ENCODE measurements at places on chromosomes 13 and 19. TPM values are rescaled to one million over a fixed set of nuclear protein-coding genes. Genes with fewer than 3 reads are reported as not detected.

DNA sequence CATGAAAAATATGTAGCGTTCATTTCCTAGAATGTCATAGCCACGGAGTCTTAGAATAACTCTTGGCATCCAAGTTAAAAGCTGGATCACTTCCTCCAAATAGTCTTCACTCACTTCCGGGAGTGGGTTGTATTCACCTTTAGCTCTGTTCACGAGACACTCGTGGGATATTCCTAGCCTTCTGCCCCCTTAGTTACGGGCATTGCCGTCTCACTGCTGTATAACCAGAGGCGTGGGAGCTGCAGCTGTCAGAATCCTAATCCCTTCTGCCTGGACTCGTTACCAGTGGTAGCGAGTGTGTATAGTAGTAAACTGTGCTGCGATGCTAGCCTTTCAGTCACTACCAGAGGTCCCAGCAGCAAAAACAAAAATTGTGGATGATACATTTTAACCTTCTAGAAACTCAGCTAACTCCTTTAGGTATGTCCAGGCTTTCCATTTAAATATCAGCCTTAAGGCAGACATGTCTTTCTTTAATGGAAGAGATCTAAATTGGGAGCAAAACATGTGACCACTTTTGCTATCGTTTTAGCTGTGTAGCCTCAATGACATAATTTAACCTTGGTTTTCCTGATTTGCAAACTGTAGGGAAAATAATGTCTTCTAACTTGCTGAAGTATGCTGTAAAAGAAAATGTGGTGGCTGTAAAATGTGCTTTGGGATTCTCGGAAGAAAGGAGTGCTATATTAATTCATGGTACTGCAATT, 34.1 kb downstream of the ERCC5 start:
- peaks cover 22% of the 10 kb centered on the region for H3K36me3 ChIP-seq
- H3K4me3 ChIP-seq: no peak overlapping the region
- DNase-seq: no peak
- H3K27me3 ChIP-seq: no peaks in the 10 kb centered on the region

- no peak for DNase-seq
- no peak overlapping the region for H3K4me3 ChIP-seq
- H3K36me3 ChIP-seq: peaks cover 9% of the 10 kb centered on the region
These were observed 1.5 kb downstream of the GPR18 start for GRCh38 chr13:99256709-99257108.

DNA sequence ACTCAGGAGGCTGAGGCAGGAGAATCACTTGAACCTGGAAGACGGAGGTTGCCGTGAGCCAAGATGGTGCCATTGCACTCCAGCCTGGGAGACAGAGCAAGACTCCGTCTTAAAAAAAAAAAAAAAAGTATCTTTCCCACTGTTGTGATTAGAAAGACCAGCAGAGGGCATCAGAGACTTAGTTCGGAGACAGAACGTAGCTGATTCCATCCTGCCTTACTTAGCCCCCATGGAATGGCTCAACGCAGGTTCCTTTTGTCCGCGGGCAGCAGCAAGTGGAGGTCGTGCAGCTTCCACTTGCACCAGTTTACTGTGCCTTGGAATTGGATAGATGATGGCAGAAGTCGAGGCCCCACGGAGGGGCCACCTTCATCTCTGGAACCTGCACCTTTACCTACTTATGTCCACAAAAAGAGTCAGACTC, 8.1 kb downstream of the TIMM29 start:
- DNase-seq: no peak
- H3K27me3 ChIP-seq: no peaks in the 10 kb centered on the region
- H3K27ac ChIP-seq: no peak overlapping the region
- no peaks in the 10 kb centered on the region for H3K36me3 ChIP-seq
- H3K4me3 ChIP-seq: no peak overlapping the region

Gene NRTN
- 3.7 TPM for total RNA-seq

Gene CACNG7
- total RNA-seq: not detected

Gene UHRF1
- 2.0 TPM for total RNA-seq

Gene YJEFN3
- total RNA-seq: 2.5 TPM

All from vagina (tissue), 2 donors.